Type B pancreatic cell (in vitro differentiated cells): ENCODE measurements at places on chromosomes 13 and 19. TPM values are rescaled to one million over a fixed set of nuclear protein-coding genes. Genes with fewer than 3 reads are reported as not detected.

GRCh38 chr13:77016251-77016812, 10.6 kb downstream of the FBXL3 start:
- H3K27me3 ChIP-seq = no peaks in the 10 kb centered on the region
- H3K4me1 ChIP-seq = peaks cover 4% of the 10 kb centered on the region
- no peak overlapping the region for H3K4me3 ChIP-seq
- peaks cover 44% of the 10 kb centered on the region for H3K36me3 ChIP-seq

DNA sequence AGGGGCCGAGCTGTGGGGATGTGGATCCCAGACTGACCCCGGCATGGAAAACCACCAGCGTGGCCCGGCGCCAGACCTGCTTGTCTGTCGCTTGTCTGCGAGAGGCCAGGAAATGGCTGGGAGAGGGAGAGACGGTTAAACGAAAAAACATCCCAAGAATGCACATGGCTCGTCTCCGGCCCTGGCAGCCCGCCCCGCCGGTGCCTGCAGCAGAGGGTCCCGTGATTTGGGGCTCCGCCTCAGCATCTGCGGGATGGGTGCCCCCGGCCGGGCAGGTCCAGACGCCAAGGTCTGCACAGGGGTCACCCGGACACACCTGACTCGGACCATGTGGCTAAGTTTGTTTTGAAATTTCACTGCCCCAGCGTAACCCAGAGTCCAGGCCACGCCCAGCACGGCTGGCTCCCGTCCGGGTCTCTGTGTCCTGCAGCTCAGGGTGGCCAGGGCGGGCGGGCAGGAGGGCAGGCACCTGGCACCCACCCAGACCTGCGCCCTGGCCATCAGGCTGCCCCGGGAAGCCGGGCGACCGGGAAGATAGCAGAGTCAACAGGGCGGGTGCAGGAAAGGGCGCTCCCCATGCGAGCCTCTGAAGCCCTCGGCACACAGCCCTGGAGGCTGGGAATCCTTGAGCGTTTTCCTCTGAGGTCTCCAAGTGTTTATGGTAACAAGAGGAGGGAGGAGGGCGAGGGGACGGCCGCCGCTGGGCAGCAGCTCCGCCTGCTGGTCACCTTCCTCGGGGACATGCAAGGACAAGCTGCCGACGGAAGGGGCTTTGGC, 103.2 kb downstream of the GADD45B start:
- no peaks in the 10 kb centered on the region for H3K27me3 ChIP-seq
- peak overlapping the region; percentile 94 for H3K27ac ChIP-seq
- DNase-seq = peak; percentile 84
- H3K4me1 ChIP-seq = peaks cover 8% of the 10 kb centered on the region

GRCh38 chr13:51526202-51526601, 58.1 kb upstream of the WDFY2 start:
- no peak overlapping the region for H3K4me3 ChIP-seq
- H3K36me3 ChIP-seq = no peaks in the 10 kb centered on the region
- no peaks in the 10 kb centered on the region for H3K27me3 ChIP-seq
- no peak overlapping the region for H3K27ac ChIP-seq
- no peaks in the 10 kb centered on the region for H3K4me1 ChIP-seq
- DNase-seq = no peak

Gene NCLN
- total RNA-seq = 63.9 and 65.8 TPM in 2 replicates

- peaks cover 5% of the 10 kb centered on the region for H3K4me1 ChIP-seq
- H3K27ac ChIP-seq = no peak overlapping the region
- peaks cover 59% of the 10 kb centered on the region for H3K27me3 ChIP-seq
Observed at GRCh38 chr19:50713556-50714236, 5.9 kb downstream of the SHANK1 start.

GRCh38 chr19:3161453-3161852, 17.1 kb upstream of the S1PR4 start:
- no peak overlapping the region for H3K27ac ChIP-seq
- no peak overlapping the region for H3K4me3 ChIP-seq
- no peak for DNase-seq
- no peaks in the 10 kb centered on the region for H3K36me3 ChIP-seq
- peaks cover 20% of the 10 kb centered on the region for H3K27me3 ChIP-seq
- peaks cover 6% of the 10 kb centered on the region for H3K4me1 ChIP-seq

Gene NANOS3
- 0.69 and 2.8 TPM in 2 replicates for total RNA-seq
